Activated T-helper 1 cell treated with anti-CD3 and anti-CD28 coated beads, Interleukin-2, amount 50 U/mL, for 16 hours (primary cell): ENCODE measurements at places on chromosomes 13 and 19.

GRCh38 chr13:47831265-47831664, 169.8 kb downstream of the SUCLA2 start:
- DNase-seq: no peak

- no peak for DNase-seq
These were observed 4.1 kb downstream of the ATP8A2 start for GRCh38 chr13:25375727-25376358.

- no peak for DNase-seq
These were observed 1.6 kb downstream of the SIGLECL1 start for GRCh38 chr19:51252306-51253079.

DNA sequence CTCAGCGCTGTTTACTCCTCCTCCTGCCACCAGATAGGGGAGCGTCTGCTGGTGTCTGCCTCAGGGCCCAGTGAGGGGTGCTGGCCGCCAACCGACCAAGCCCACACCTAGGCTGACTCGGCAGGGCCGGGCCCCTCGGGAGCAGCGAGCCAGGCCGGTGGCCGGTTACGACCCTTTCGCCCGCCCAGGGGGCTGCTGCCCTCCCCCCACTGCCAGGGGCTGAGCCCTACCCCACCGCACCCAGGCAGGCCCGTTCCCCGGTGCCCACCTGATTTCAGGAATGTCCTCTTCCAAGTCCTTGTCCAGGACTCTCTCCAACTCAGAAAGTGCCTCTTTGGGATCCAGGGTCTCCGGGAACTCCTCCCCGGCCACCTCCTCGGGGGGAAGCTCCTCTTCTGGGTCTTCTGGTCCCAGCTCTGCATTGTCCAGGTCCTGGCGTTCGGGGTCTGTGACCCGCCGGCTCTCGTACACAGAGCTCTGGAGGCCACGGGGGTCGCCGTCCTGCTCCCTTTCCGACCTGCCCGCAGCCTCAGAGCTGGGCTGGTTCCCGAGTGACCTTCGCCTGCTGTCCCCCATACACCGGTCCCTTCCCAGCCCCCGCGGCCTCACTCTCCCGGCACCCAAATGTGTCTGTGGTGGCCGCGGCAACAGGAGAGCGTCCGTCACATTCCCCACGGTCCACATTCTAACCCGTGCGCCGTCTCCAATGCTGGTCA, 31.0 kb upstream of the MIER2 start:
- no peak for DNase-seq

DNA sequence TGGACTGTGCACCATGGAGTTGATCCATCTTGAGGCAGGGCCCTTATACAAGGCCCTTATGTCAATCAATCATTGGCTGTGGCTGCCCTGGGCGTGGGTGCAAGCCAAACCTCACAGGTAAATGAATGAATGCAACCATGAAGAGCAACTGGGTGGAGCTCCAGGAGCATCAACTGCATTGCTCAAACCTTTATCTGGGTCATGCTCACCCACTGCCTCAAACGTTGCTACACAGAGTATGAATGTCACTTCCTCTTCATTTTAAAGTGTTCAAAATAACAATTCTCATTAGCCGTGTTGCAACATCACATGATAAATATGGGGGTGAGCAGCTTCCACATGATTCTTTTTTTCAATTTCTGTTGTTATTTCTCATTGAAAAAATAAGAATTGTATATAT, 6.4 kb upstream of the ZNF333 start:
- no peak for DNase-seq

DNA sequence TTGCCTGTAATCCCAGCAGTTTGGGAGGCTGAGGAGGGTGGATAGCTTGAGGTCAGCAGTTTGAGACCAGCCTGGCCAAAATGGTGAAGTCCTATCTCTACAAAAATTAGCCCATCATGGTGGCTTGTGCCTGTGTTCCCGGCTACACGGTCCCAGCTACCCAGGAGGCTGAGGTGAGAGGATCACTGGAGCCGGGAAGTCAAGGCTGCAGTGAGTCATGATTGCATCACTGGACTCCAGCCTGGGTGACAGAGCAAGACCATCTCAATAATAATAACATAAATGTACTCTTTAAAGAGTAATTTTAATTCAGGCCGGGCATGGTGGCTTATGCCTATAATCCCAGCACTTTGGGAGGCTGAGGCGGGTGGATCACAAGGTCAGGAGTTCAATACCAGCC, 38.7 kb downstream of the SKA3 start:
- DNase-seq: no peak

DNA sequence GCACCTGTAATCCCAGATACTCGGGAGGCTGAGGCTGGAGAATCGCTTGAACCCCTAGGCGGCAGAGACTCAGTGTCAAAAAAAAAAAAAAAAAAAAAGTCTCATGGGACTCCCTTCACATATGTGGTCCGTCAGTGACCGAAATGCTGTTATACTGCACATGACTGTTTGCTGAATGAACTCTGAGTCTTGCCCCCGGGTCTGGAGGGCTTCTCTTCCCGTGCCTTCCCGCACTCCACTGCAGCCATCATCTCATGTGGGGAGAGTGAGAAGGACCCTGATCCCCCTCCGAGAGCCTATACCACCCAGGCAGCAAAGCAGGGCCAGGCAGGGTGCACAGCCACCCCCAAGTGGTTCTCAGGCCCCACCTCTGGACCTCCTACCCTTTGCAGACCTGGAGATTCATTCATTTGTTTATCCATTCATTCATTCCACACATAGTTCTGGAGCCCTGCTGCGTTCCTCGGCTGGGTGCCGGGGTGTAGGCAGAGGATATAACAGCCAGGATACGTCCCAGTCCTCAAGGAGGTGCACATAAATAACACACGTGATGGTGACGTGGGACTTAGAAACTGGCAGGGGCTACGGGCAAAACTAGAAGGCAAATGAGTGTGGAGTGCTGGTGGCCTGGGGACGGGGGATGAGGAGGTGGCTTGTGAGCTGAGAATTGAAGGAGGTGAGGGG, 14.2 kb downstream of the NDUFA11 start:
- no peak for DNase-seq

- no peak for DNase-seq
These were observed 6.7 kb upstream of the GNA15 start for GRCh38 chr19:3129112-3129511.

GRCh38 chr19:11227195-11227886, 12.1 kb upstream of the ANGPTL8 start:
- no peak for DNase-seq

DNA sequence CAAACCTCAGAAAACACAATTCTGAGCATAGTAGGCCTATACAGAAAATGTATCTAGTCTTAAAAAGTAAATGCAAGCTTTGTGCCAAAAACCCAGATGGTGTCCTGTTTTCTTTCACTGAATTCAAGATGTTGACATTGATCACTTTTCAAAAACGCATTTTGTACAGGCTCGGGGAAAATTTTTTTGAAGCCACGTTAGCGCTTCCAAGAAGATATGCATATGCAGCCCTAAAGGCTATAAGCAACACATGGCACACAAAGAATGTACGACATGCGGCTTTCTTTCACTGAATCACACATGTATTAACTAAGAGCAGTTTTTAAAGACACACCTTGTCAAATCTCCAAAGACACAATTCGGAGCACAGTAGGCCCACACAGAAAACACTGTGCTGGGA, 115.4 kb downstream of the MRPL57 start:
- DNase-seq: no peak

DNA sequence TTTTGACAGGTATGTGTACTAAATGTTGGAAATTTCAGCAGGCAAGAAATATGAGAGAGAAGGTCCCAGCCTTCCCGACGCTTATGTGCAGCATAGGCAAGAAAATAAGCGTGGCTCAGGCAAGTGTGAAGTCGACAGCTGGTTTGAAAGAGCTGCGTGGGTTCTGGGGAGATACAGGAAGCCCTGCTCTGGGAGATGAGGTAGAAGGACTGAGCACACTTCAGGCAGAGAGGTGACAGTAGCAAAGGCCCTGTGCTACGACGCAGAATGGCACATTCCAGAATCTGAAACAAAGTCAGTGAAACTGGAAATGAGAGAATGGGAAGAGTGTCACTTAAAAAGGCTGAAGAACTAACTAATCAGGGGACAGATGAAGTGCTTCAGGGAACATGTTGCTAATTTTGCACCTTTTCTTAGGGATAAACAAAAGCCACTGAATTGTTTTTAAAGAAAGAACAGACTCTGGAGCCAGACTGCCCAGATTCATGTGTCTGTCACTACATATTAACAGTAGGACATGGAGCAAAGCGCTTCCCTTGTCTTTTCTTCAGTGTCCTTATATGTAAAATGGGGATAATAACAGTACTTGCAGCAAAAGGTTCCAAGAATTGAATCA, 160.1 kb downstream of the SPRY2 start:
- no peak for DNase-seq

GRCh38 chr13:105798541-105798940, 736.9 kb downstream of the EFNB2 start:
- DNase-seq: no peak
